ENCODE measurements at places on chromosomes 12 and 14. TPM values are rescaled to one million over a fixed set of nuclear protein-coding genes. Genes with fewer than 3 reads are reported as not detected.

The TAS2R9 gene
- total RNA-seq, result not detected

The MARCHF9 gene
- 4.3 TPM for total RNA-seq

The RNASE9 gene
- not detected for total RNA-seq

DNA sequence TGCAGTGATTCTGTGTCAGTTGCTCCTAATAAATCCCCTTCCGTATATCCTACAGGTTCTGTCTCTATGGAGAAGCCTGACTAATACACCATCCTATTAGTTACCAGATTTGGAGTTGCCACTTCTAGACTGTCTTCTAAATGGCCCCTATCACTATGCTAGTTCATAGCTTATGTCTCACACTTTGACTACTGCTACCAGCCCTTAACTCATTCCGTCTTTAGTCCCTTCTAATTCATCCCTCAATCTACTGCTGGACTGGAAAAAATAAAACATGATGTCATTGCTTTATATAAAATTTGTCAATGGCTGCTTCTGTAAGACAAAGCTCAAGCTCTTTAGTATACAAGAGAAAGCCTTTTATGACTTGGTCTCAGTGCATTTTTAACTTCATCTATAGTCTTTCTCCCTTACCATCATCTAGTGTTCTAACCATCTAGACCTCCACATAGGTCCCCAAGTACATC lies 99.5 kb downstream of the PPP1R12A start:
- no peak for DNase-seq

GRCh38 chr14:24665440-24665991 lies 31.5 kb upstream of the GZMB start:
- no peak for DNase-seq

The KLRC1 gene
- total RNA-seq, result not detected

The CELA1 gene
- total RNA-seq, result not detected

The PROX2 gene
- not detected for total RNA-seq

DNA sequence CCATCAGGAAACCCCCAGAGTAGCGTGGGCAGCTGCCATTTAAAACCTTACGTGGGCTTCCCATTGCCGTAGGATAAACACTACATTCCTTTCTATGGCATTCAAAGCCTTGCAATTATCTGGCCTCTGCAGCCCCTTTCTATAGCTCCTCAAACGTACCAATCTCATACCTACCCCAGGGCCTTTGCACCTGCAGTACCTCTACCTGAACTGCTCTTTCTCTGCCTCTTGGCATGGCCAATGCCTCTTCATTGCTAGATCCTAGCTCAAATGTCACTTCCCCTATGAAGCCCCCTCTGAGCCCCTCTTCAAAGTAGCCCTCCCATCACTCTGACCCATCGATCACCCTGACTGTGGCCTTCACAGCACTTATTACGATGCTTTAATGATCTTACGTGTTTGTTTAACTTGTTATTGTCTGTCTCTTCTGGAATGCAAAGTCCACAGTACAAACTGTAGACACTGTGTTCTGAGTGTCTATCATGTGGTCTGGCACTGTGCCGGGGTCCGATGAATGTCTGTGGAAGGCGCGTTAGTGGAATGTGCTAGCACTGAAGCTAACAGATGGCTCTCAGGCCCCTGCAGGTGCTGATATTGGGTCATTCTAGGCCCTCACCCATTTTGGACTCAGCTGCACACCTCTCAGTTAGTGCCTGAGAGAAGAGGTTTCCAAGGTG lies 157.3 kb upstream of the NOS1 start:
- DNase-seq, result no peak

The KRT4 gene
- not detected for total RNA-seq

GRCh38 chr14:61647704-61648103 lies 47.6 kb upstream of the HIF1A start:
- DNase-seq, result no peak

All from H7 (cell line).